Effector memory CD8-positive, alpha-beta T cell (primary cell): ENCODE measurements at places on chromosomes 1 and 21.

DNA sequence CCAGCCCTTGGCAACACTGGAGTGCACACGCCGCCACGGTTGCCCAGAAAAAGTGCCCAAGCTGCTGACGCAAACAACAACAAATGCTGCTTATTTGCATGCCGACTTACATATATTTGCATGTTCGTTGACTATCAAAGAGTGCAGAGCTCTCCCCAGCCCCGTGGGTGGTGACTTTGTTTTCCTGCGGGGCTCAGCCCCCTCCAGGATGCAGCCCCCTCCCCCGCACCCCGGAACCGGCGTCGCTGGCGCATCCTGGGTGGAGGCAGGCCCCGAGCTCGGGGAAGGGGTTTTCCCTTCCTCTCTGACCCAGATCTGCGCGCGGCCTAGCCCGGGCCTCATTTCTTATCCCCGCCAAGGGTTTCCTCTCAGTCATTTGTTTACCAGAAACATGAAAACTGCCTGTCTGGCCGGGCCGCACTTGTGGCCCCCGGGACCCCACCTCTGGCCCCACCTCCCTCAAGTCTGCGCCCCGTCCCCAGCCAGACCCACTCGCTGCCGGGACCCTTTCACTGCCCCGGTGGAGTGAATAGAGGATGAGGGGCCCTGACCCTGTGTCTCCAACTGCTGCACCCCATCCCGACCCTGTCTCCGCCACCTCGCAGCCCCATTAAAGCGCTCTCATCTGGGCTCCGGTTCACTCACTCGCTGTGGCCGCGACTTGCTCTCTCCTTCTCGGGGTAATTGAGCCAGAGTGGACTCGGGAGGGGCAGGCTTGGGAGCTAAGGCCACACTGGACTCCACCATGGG is 5.5 kb downstream of the TNFRSF25 start:
- H3K4me3 ChIP-seq: peak overlapping the region; percentile 78
- peak overlapping the region; percentile 99 for H3K27ac ChIP-seq
- peaks cover 33% of the 10 kb centered on the region for H3K4me1 ChIP-seq
- DNase-seq: peak; percentile 77
- peaks cover 22% of the 10 kb centered on the region for H3K27me3 ChIP-seq
- peaks cover 67% of the 10 kb centered on the region for H3K36me3 ChIP-seq

DNA sequence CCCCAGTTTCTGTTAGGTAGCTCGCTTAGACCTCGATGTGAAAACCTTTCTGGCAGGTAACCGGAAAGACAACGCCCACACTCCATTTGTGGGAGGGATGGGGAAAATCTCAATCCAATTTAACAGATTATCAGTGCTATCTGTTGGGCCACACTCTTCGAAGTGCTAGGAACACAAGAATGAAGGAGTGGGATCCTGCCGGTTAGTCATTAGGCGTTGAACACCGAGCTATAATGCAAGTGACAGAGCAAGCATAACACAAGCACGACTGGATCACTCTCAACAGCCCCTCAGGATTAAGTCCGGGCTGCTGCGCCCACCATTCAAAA is 531 bp downstream of the SNIP1 start:
- H3K4me3 ChIP-seq: peak overlapping the region; percentile 95
- peak overlapping the region; percentile 99 for H3K27ac ChIP-seq
- H3K27me3 ChIP-seq: no peaks in the 10 kb centered on the region
- peaks cover 36% of the 10 kb centered on the region for H3K36me3 ChIP-seq
- DNase-seq: no peak
- H3K4me1 ChIP-seq: peaks cover 49% of the 10 kb centered on the region

DNA sequence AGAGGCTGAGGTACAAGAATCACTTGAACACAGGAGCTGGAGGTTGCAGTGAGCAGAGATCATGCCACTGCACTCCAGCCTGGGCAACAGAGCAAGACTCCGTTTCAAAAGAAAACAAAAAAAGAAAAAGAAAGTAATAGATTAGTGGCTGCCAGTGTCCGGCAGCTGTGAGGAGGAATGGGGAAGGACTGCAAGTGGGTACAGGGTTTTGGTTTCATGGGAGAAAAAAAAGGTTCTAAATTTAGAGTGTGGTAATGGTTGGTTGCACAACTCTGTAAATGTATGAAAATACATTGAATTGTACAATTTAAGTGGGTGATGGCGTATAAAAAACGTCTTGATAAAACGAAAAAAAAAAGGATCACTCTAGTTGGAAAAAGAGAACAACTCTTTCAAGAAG is 6.7 kb downstream of the TAF1A start:
- DNase-seq: no peak
- no peak overlapping the region for H3K4me3 ChIP-seq
- peak overlapping the region; percentile 25 for H3K27ac ChIP-seq
- no peaks in the 10 kb centered on the region for H3K27me3 ChIP-seq
- peaks cover 30% of the 10 kb centered on the region for H3K36me3 ChIP-seq
- H3K4me1 ChIP-seq: peaks cover 10% of the 10 kb centered on the region

GRCh38 chr1:100037927-100038659 is 68.3 kb downstream of the SLC35A3 start:
- H3K4me1 ChIP-seq: peaks cover 49% of the 10 kb centered on the region
- H3K36me3 ChIP-seq: peaks cover 42% of the 10 kb centered on the region
- DNase-seq: peak; percentile 88
- peak overlapping the region; percentile 95 for H3K4me3 ChIP-seq

DNA sequence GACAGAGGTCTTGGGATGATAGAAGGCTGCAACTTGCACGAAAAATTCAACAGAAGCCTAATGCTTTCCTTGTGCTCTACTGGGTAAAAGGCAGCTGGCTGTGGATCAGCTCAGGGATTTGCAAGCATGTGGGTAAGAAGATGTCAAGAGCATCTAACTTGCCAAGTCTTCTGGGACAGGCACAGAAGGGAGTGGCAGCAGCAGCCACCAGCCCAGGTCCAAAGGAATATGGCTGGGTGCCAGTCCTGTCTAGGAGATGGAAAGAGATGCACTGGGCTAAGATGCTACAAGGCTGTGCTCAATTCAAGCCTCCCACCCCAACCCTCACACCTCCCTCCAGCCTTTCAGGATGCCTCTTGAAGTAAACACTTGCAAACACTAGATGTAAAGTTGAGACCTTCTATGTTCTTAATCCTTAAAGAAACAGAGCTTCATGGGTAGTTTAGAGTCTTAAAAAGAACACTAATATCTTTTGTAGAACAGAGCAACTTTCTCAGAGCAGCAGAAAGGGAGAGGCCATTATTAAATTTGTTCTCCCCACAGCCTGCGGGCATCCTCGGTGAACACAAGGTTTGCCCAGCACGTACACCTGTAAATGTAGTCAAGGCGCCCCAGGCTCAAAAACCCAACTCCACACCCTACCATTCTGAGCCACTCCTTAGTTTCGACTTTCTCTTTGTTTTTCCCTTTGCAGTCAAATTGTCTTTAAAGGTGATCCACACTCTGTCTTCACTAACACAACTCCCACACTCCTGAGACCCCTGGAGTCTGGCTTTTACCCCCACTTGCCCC is 64.6 kb upstream of the BCAR3 start:
- no peak for DNase-seq
- peaks cover 12% of the 10 kb centered on the region for H3K27me3 ChIP-seq
- no peak overlapping the region for H3K27ac ChIP-seq
- H3K36me3 ChIP-seq: no peaks in the 10 kb centered on the region
- H3K4me3 ChIP-seq: no peak overlapping the region

GRCh38 chr1:206797534-206798383 is 25.5 kb upstream of the IL10 start:
- H3K4me3 ChIP-seq: no peak overlapping the region
- peaks cover 40% of the 10 kb centered on the region for H3K4me1 ChIP-seq
- H3K27ac ChIP-seq: peak overlapping the region; percentile 75
- DNase-seq: peak; percentile 31
- H3K36me3 ChIP-seq: peaks cover 3% of the 10 kb centered on the region

GRCh38 chr1:84344286-84344685 is 42.8 kb downstream of the SAMD13 start:
- no peaks in the 10 kb centered on the region for H3K36me3 ChIP-seq
- no peaks in the 10 kb centered on the region for H3K4me1 ChIP-seq
- peaks cover 15% of the 10 kb centered on the region for H3K27me3 ChIP-seq
- no peak overlapping the region for H3K27ac ChIP-seq

DNA sequence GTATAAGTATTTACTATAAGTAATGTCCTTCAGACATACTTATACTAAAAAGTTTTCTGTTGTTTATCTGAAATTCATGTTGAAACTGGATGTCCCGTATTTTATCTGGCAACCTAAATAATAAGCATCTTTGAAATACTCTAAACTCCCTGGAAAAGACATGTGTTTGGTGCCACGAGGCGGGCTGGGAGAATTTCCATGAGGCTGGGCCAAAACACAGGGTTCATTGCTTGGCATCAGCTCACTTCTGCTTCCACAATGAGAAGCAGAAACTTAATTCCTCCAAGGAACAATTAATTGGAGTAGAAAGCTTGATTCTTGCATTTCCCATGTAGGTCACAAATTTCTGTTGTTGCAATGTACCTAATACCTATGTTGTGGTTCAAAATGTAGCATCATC is 110.2 kb downstream of the PSMG1 start:
- DNase-seq: no peak
- H3K27me3 ChIP-seq: peaks cover 37% of the 10 kb centered on the region
- H3K36me3 ChIP-seq: no peaks in the 10 kb centered on the region
- H3K4me1 ChIP-seq: no peaks in the 10 kb centered on the region

GRCh38 chr1:27521336-27521831 is 31.4 kb upstream of the WASF2 start:
- DNase-seq: peak; percentile 53
- peaks cover 48% of the 10 kb centered on the region for H3K4me1 ChIP-seq
- H3K27ac ChIP-seq: peak overlapping the region; percentile 94
- no peaks in the 10 kb centered on the region for H3K27me3 ChIP-seq
- peak overlapping the region; percentile 90 for H3K4me3 ChIP-seq

DNA sequence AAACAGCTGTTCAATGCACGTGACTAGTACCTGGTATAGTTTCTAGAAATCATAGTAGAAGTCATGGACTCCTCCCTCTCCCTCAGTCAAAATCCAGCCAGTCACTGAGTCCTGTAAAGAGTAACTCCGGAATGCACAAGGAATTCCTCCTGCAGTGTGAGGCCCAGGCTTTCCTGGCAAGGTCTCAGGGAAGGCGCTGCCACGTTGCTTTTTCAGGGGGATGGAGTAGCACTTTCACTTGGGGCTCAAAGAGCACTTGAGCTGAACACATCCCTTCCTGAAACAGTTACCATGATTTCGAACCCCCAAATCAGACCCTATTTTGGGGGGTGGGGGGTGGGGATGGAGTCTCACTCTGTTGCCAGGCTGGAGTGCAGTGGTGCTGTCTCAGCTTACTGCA is 26.4 kb upstream of the LRRC8D start:
- H3K4me3 ChIP-seq: no peak overlapping the region
- no peaks in the 10 kb centered on the region for H3K27me3 ChIP-seq
- no peaks in the 10 kb centered on the region for H3K4me1 ChIP-seq
- no peaks in the 10 kb centered on the region for H3K36me3 ChIP-seq

- peak; percentile 6 for DNase-seq
- peaks cover 9% of the 10 kb centered on the region for H3K4me1 ChIP-seq
- H3K27me3 ChIP-seq: peaks cover 17% of the 10 kb centered on the region
These were observed 101.7 kb downstream of the HUNK start for GRCh38 chr21:31974454-31974985.

GRCh38 chr1:201212056-201212455 is 21.4 kb downstream of the IGFN1 start:
- H3K27ac ChIP-seq: no peak overlapping the region
- H3K4me3 ChIP-seq: no peak overlapping the region
- H3K27me3 ChIP-seq: peaks cover 58% of the 10 kb centered on the region

GRCh38 chr1:239428120-239428710 is 41.8 kb downstream of the CHRM3 start:
- H3K27ac ChIP-seq: no peak overlapping the region
- no peaks in the 10 kb centered on the region for H3K36me3 ChIP-seq
- no peaks in the 10 kb centered on the region for H3K27me3 ChIP-seq
- no peak overlapping the region for H3K4me3 ChIP-seq
- H3K4me1 ChIP-seq: no peaks in the 10 kb centered on the region

GRCh38 chr1:41314376-41315145 is 46.7 kb upstream of the FOXO6 start:
- H3K4me1 ChIP-seq: peaks cover 4% of the 10 kb centered on the region
- peaks cover 9% of the 10 kb centered on the region for H3K27me3 ChIP-seq
- no peaks in the 10 kb centered on the region for H3K36me3 ChIP-seq
- no peak overlapping the region for H3K27ac ChIP-seq

GRCh38 chr1:161997152-161997551 is 26.5 kb downstream of the OLFML2B start:
- peaks cover 30% of the 10 kb centered on the region for H3K27me3 ChIP-seq
- H3K4me1 ChIP-seq: no peaks in the 10 kb centered on the region
- no peak for DNase-seq

DNA sequence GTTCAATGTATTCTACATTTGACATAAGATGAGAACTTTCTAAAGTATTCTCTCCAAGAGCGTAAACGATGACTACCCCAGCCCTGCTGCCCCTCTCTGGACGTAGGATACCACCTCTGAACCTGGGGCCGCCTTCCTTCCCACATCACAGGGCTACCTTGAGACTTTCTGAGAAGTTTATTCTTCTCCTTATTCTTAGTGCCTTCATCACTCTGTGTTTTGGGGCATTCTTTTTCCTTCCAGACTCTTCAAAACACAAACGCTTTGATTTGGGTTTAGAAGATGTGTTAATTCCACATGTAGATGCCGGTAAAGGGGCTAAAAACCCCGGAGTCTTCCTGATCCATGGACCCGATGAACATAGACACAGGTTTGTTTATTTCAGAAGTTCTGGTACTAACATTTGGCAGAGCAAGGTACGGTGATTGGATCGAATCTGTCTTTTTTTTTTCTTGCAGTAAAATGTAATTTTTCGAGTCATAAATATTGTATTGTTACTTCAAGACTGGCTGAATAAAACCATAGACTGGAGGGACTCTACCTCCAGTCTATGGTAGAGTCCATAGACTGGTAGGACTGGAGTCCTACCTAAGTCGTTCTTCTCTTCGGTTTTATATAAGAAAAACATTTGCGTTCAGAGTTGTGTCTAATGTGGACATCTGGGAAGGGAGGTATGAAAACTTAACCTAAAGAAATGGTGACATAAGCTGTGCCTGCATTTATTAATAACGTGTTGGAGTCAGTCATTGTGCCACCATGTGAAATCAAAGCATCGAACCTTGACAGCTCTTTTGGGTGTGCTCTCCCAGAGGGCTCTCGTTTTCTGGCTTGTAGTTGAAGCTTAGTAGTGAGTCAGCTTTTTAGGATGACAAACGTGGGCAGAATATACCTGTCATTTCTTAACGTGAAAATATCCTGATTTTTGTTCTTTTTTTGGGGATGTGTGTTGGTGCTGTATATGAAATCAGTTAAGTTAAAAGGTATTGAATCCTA is 1.2 kb downstream of the MAN1A2 start:
- no peak for DNase-seq
- peak overlapping the region; percentile 93 for H3K4me3 ChIP-seq
- H3K36me3 ChIP-seq: peaks cover 23% of the 10 kb centered on the region

GRCh38 chr1:63946866-63947491 is 173.2 kb downstream of the ROR1 start:
- H3K27me3 ChIP-seq: peaks cover 3% of the 10 kb centered on the region
- H3K4me3 ChIP-seq: no peak overlapping the region
- no peak overlapping the region for H3K27ac ChIP-seq

GRCh38 chr1:184416481-184416880 is 29.7 kb downstream of the C1orf21 start:
- no peaks in the 10 kb centered on the region for H3K27me3 ChIP-seq
- no peak for DNase-seq
- no peak overlapping the region for H3K4me3 ChIP-seq
- H3K36me3 ChIP-seq: peaks cover 2% of the 10 kb centered on the region

GRCh38 chr1:226661965-226662364 is 77.1 kb downstream of the ITPKB start:
- H3K36me3 ChIP-seq: peaks cover 31% of the 10 kb centered on the region
- DNase-seq: no peak
- H3K4me3 ChIP-seq: peak overlapping the region; percentile 79
- peaks cover 89% of the 10 kb centered on the region for H3K4me1 ChIP-seq
- H3K27ac ChIP-seq: peak overlapping the region; percentile 96
- H3K27me3 ChIP-seq: no peaks in the 10 kb centered on the region

GRCh38 chr1:216450227-216450626 is 27.0 kb upstream of the USH2A start:
- no peaks in the 10 kb centered on the region for H3K27me3 ChIP-seq
- DNase-seq: no peak
